ENCODE measurements at places on chromosomes 5 and 9.

DNA sequence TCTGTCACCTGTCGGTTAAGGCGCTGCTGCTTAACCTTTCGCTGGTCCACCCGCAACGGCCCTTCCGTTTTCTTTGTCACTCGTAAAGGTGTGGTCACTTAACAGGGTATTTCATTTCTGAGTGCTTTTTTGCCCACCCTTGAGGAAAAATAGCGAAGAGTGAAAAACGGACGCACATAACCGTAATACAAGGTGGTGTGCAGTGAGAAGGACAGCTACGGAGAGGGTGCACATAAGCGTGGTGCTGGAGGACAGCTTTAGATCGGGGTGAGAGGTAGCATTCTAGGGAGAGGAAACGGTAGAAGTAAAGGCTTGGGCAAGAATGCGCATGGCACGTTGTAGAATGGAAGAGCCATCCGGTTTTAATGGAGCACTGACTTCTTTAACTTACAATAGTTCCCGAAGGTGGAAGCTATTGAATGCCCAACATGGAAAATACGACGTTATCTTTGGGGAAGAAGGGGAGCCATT lies 761 bp downstream of the CCT5 start:
- H3K36me3 ChIP-seq: peaks cover 12% of the 10 kb centered on the region
- H3K4me1 ChIP-seq: peaks cover 40% of the 10 kb centered on the region
- peak overlapping the region; percentile 87 for H3K4me3 ChIP-seq
- H3K27me3 ChIP-seq: no peaks in the 10 kb centered on the region
- H3K27ac ChIP-seq: peak overlapping the region; percentile 78

DNA sequence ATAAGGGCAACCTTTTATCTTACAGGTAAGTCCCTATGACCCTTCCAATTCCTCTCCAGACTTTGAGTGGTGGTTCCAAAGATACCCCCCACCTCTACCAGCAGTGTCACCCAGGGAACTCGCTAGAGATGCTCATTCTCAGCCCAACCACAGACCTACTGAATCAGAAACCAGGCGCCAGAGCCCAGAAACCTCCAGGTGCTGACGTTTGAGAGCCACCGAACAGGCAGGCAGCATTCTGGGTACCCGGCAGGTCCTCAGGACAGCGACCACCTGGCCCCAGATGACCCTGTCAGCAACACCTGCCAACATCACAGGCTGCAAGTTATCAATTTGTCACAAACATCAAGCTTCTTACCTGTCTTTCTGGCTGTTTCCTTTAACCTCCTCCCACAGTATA lies 19.5 kb downstream of the RAPGEF1 start:
- no peak for DNase-seq
- no peak overlapping the region for H3K4me3 ChIP-seq
- H3K27ac ChIP-seq: no peak overlapping the region
- H3K27me3 ChIP-seq: no peaks in the 10 kb centered on the region

GRCh38 chr9:636931-637591 lies 204.4 kb upstream of the DMRT1 start:
- no peak for DNase-seq
- H3K27me3 ChIP-seq: no peaks in the 10 kb centered on the region
- no peaks in the 10 kb centered on the region for H3K36me3 ChIP-seq
- H3K4me1 ChIP-seq: no peaks in the 10 kb centered on the region
- H3K27ac ChIP-seq: no peak overlapping the region

DNA sequence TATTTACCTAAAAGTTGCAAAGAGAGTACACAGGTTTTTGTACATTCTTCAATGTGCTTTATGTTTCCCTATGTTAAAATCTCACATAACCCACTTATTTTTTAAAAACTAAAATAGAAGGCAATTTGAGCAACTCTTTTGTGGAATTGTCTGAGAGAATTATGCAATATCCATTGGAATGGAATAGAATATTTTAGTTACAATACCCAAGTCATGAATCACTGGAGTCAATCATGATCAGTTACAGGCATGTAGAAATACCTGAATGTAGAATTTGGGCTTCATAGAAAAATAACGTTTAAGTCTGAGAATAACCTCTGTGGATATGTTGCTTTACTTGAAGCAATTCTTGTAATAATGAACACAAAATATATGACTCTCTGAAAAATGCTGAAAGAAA lies 143.3 kb downstream of the FGF10 start:
- peaks cover 7% of the 10 kb centered on the region for H3K27me3 ChIP-seq
- H3K4me3 ChIP-seq: no peak overlapping the region
- H3K36me3 ChIP-seq: no peaks in the 10 kb centered on the region
- no peak overlapping the region for H3K27ac ChIP-seq

GRCh38 chr5:169577951-169578350 lies 5.6 kb upstream of the SPDL1 start:
- H3K36me3 ChIP-seq: no peaks in the 10 kb centered on the region
- peaks cover 1% of the 10 kb centered on the region for H3K27me3 ChIP-seq
- H3K4me1 ChIP-seq: peaks cover 17% of the 10 kb centered on the region
- no peak overlapping the region for H3K27ac ChIP-seq
- no peak for DNase-seq
- H3K4me3 ChIP-seq: no peak overlapping the region

GRCh38 chr5:119411361-119412278 lies 40.7 kb upstream of the HSD17B4 start:
- DNase-seq: no peak
- peaks cover 21% of the 10 kb centered on the region for H3K4me1 ChIP-seq
- H3K27ac ChIP-seq: peak overlapping the region; percentile 93
- no peaks in the 10 kb centered on the region for H3K27me3 ChIP-seq

GRCh38 chr5:151451626-151452520 lies 4.5 kb downstream of the SLC36A1 start:
- peak overlapping the region; percentile 47 for H3K4me3 ChIP-seq
- H3K27ac ChIP-seq: peak overlapping the region; percentile 95
- H3K4me1 ChIP-seq: peaks cover 62% of the 10 kb centered on the region
- no peak for DNase-seq
- no peaks in the 10 kb centered on the region for H3K36me3 ChIP-seq
- no peaks in the 10 kb centered on the region for H3K27me3 ChIP-seq

DNA sequence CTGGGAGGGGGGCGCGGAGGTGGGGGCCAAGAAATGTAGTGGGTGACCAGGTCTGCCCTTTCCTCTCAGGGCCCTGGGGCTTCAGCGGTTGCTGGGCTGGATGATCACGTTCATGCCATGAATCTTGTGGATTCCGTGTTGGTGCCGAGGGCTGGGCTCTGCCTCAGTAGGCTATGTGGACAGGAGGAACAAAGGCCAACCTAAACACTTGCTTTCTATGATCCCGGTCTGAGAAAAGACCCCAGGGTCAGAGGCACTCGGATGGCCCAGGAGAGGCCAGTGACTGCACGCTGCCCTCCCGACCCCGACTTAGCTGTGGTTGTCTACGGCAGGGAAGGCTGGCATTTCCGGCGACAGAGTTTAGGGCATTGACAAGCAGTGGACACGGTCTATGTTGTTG lies 26.6 kb downstream of the PHF2 start:
- no peaks in the 10 kb centered on the region for H3K27me3 ChIP-seq
- peaks cover 5% of the 10 kb centered on the region for H3K36me3 ChIP-seq
- peak; percentile 64 for DNase-seq
- H3K4me3 ChIP-seq: no peak overlapping the region

DNA sequence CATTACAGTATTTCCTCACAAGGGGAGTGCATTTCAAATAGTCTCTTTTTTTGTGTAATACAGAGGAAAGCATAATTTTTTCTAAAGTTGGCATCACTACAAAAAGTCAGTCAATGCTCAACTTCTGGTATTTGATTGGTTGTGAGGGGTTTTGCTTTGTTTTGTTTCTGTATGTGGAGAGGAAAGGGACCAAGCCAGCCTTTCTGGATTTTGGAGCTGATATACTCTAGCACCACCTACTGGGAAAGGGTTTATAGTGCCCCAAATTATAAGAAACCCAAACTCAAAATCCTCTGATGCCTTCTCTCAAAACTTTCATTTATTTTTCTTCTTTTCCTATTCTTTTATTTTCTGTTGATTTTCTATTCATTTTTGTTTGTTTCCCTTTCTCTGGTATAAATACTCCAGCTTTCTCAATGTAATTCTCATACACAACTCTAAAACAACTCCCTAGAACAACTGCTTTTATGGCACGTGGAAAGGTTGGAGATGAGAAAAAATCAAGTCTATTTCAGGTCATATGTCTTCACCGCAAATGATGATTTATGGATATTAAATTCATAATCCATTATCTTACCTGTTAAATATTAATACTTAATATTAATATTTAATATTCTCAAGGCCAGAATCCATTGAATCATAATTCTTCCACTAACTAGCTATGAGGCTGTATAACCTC lies 69.5 kb upstream of the ANXA1 start:
- H3K4me3 ChIP-seq: no peak overlapping the region
- peaks cover 22% of the 10 kb centered on the region for H3K27me3 ChIP-seq
- no peak overlapping the region for H3K27ac ChIP-seq
- DNase-seq: no peak

- H3K27me3 ChIP-seq: peaks cover 22% of the 10 kb centered on the region
- H3K36me3 ChIP-seq: peaks cover 2% of the 10 kb centered on the region
- H3K27ac ChIP-seq: no peak overlapping the region
- peaks cover 4% of the 10 kb centered on the region for H3K4me1 ChIP-seq
Measured at GRCh38 chr5:139788294-139788910, 7.2 kb upstream of the PSD2 start.

DNA sequence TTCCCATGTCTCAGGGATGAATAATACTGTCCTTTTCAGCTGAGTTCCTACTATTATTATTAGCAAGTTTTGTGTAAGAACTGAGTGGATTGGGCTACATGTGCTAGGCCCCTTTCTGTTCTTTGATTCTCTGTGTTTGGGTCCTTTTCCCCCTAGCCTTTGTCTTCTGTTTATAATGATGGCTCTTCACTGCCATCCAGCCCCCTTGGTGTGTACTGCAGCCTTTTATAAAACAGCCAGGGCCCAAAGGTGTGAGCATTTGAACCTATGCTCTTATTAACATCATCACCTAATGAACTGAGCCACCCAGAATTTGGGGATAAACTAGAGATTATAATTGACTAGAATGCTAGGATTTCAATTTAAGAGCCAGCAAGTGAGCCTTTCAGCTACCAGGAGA lies 52.6 kb downstream of the PLAC8L1 start:
- no peaks in the 10 kb centered on the region for H3K36me3 ChIP-seq
- H3K27me3 ChIP-seq: no peaks in the 10 kb centered on the region
- DNase-seq: no peak

DNA sequence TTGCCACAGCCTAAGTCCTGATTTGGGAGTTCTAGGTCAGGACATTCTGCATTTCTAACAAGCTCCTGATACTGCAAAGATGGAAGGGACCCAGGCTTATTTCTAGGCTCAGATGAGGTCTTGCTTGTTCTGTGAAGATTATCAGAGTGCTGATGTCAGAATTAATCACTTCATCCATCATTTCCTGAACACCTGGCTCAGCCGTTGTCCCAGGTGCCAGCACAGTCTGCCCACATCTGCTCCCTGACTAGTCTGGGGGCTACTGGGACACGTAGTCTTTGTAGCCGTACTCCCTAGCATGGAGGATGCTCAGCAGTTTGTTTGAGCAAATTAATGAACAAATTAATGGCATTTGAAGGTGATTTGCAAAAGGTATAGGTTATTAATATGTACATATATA lies 17.9 kb upstream of the SPINK4 start:
- H3K4me3 ChIP-seq: no peak overlapping the region
- H3K27ac ChIP-seq: no peak overlapping the region
- H3K27me3 ChIP-seq: peaks cover 9% of the 10 kb centered on the region
- no peak for DNase-seq
- peaks cover 7% of the 10 kb centered on the region for H3K4me1 ChIP-seq
- H3K36me3 ChIP-seq: no peaks in the 10 kb centered on the region

- no peak overlapping the region for H3K4me3 ChIP-seq
- no peak for DNase-seq
- no peaks in the 10 kb centered on the region for H3K36me3 ChIP-seq
- no peaks in the 10 kb centered on the region for H3K27me3 ChIP-seq
Measured at GRCh38 chr9:14399756-14400657, 86.1 kb upstream of the NFIB start.

DNA sequence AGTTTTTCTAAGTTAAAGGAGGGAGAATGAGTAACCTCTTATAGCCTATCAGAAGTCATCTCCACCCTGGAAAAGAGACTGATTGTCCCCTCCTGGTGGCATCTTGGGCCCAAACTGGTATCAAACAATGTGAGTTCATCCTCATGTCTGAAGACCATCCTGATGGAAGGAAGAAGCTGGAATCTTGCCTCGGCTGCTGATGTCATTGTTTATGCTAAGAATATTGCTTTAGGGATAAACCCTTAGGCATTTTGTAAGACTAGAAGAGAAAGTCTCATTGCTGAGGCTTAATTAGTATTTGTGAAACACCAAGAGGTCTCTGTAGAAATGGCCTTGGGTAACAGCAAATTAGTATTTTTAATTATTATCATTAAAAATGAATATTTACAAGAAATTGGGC lies 65.7 kb upstream of the KCNN2 start:
- H3K4me3 ChIP-seq: no peak overlapping the region
- no peak for DNase-seq
- H3K4me1 ChIP-seq: no peaks in the 10 kb centered on the region
- H3K27me3 ChIP-seq: peaks cover 10% of the 10 kb centered on the region
- H3K27ac ChIP-seq: no peak overlapping the region

DNA sequence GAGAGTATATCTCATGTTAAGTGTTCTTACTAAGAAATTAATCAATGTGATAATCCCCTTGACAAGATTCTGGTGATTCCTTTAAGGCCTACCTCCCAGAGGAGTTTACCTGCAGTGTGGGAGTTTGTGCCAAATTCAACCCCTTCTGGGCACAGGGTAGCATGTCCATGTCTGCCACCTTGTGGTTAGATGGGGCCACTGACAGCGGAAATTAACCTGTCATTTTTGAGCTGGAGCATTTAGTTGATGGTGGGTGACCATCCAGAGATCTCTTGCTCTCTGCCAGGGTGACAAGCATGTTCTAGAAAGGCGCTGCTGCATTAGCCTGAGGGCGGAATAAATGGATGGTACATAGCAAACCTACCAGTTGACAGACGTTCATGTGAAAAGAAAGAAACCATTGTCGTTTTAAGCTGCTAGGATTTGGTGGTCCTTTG lies 132.2 kb downstream of the FBXO4 start:
- no peak overlapping the region for H3K4me3 ChIP-seq
- H3K36me3 ChIP-seq: no peaks in the 10 kb centered on the region
- no peak overlapping the region for H3K27ac ChIP-seq
- H3K4me1 ChIP-seq: no peaks in the 10 kb centered on the region

Measured in chondrocyte (in vitro differentiated cells).